ENCODE measurements at places on chromosomes 1 and 21.
A peak's percentile ranks its signal among the peaks of the same experiment; 100 is the strongest.

DNA sequence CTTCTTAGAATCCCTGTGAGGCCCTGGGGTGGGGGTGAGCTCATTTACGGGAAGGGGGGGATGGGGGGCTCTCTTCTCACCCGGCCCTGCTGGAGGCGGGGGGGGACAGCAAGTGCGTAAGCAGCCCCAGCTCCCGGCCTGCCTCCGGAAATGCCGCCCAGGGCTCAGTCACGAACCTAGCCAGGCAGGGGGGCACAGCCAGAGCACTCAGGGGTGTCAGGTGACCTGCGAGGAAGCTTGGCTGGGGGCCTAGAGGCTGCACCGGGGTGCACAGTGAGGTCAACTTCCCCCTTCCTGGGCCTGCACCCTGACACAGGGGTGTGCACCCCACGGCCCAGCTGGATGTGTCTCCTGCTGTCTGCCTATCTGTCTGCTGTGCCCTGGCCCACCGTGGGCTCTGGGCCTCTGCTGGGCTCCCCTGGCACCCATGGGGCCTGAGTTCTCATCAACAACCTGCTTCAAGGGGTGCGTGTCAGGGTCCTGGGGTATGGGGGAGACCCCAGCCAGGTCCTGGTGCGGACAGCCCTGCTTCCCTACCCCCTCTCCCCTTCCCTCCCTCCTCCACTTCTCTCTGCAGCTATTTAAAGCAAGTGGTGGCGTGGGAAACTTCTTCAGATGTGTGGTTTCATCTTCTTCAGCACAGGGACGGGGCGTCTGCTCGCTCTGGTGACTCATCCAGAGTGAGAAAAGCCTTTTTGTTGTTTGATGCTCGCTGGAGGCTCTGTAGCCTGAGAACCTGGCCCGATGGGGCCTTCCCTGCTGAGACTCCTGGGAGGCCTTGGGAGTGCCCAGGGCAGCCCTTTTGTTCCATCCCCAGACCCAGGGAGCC is 92.5 kb upstream of the RUNX3 start:
- peak; percentile 93 for DNase-seq

- no peak for DNase-seq
Observed at GRCh38 chr21:29453511-29453910, 154.8 kb downstream of the BACH1 start.

DNA sequence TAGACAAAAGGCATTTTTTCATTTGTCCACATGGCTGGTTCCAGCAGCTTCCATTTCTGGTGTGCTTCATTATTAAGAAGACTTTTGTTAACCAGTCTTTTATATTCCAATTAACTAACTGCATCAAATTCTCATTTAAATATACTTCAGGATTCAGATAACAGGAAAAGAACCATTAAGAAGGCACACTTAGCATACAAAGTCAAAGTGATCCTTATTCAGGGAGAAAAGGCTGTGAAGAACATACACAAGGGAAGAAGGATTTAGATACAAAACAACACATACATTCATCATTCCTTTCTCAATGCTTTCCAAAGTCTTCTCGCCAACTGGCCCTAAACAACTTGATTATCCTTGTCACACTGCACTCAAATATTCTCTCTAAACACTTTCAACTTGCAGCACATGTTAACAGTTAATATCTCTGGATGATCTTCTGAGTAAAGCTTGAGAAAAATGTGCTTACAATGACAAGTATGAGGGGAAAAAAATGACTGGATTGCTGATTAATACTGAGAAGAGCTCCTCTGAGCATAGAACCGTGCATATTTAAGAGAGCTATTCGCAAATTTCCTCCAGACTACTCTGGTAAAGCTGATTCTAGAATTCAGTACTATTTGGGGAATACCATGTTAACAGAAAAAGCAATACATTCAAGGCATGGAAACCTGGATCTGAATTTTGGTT is 225.2 kb upstream of the TNR start:
- peak; percentile 43 for DNase-seq

DNA sequence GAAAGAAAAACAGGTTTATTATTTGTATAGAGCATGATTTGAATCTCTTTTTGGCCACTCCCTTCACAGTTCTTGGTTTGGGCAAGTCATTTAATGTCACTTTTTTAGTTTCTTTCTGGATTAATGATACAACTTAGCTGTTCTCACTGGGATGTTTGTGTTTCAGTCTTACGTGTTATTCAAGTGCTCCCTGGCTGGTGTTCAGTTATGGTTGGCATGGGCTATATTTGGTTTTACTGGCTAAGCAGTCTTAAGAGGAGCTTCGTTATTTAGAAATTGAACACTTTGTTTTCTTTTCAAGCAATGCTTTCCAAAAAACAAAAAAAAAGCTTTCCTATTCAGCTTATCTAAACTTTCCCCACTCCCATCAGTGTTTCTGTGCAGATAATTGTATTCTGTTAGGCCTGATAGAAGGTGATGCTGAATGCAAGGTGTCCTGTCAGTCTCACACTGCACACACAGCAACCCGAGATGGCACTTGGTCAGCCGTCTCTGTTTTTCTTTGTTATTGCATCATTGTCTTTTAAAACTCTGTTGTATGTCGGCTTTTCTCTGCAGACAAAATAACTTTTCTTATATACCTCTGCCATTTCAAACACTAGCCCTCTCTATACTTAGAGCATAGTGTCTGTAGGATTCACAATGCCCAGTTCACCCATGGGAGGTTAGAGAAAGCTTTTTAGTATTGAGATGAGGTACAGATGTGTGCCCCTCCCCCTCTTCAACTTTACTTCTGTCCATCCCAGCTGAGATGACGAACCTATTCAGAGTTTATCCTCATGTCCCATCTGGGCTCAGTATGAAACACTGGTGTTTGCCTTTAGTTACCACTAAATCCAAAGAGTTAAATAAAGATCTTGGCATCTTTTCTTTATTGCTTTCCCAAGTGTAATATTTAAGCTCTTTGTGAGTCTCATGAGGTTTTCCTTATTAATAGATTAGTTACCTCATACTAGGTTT is 80.2 kb downstream of the VPS13D start:
- DNase-seq, result no peak

- DNase-seq, result no peak
Observed at GRCh38 chr1:186609183-186609582, 71.0 kb downstream of the PTGS2 start.

- DNase-seq, result no peak
Observed at GRCh38 chr21:39048064-39048463, 135.2 kb downstream of the PSMG1 start.

DNA sequence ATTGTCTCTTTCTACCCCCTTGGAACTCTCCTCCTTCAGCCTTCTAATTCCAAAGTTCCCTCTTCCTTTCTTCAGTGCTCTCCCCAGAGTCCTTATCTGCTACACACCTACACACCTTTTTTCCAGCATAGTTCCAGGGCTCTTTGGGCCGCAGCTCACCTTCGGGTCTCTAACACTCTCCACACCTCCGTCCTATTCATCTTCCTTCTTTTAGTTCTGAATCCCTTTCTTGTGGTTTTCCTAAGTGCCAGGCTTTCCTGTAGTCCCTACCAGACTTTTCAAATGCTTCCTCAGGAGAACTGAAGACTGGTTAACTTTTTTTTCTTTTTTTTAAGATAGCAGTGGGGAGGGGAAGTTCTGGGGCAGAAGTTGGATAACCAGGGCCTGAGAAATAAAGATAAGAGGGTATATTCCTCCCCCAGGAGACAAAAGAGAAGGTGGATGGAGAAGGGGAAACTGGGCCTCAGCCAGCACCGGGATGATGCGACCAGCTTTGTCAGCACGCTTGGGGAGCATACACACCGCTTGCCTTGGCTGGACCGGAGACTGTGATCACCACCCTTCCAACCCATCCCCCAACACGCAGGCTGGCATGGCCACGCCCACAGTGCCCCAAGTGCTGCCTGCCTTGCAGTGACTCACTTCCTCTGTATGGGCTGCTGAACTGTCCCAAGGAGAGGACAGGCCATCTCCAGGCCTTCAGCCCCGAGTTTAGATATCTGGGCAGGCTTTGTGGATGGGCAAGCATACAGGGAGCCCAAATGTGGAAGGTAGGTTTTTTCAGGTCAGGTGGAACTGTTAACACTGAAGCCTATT is 2.5 kb upstream of the CERS2 start:
- DNase-seq, result peak; percentile 93

Data from activated CD4-positive, alpha-beta T cell treated with anti-CD3 and anti-CD28 coated beads, Interleukin-2, Interleukin-4, amounts not matched to agents 100 ng/mL and 50 ng/mL, durations not matched to agents 16 hours and 8 hours (primary cell).